Keratinocyte (primary cell): ENCODE measurements at places on chromosomes 16 and 17.

DNA sequence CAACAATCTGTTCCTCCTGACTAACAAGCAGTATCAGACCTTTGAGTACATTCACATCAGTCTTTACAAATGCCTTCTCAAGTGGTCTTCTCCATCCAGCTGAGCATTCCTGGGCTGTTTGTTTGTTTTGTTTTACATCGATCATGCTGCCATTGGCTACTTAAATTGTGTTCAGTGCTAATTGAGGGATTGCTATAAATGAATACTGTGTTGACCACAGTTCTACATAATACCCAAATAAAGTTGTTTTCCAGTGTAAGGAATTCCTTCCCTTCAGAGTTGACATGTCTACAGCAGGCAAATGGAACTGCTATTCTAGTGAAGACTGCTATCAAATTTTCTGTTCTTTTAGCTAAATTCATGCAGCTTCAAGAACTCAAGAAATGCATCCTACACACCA lies 3.2 kb downstream of the CDH8 start:
- DNase-seq = no peak

DNA sequence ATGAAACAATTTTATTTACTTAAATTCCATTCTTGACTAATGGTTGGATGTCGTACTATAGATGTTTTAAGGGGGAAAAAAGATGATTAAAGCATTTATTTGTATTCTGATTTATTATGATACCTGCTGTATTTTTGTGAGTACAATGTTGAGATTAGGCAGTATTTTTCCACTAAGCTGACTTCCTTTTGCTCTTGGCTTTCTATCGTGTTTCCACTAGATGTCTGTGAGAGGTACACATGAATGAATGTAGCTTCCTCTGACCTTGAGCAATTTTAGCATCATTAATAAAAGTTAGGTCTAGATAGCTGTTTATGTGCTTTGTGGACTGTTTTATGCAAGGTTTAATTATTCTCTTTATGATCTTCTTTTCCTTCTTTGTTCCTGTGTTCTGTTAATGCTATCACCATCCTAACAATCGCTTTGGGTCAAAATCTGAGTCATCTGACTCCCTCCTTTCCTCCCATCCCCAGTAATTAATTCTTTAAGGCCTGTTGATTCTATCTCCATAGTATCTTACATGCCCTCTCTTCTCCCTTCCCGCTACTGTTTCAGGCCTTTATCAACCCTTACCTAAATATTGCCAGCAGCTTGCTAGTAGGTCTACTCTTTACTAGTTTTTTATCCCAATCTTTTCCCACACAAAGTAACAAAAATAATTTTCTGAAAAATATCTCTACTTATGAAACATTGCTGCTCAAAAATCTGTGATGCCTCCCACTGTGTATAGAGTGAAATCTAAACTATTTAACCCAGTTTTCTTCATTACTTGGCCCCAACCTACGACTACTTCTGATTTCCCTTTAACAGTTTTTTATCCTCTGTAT lies 76.0 kb downstream of the VMP1 start:
- DNase-seq = no peak

GRCh38 chr17:82963104-82963950 lies 116.1 kb upstream of the METRNL start:
- no peak for DNase-seq

- no peak for DNase-seq
Measured at GRCh38 chr16:1487395-1488053, 1.2 kb downstream of the PTX4 start.

DNA sequence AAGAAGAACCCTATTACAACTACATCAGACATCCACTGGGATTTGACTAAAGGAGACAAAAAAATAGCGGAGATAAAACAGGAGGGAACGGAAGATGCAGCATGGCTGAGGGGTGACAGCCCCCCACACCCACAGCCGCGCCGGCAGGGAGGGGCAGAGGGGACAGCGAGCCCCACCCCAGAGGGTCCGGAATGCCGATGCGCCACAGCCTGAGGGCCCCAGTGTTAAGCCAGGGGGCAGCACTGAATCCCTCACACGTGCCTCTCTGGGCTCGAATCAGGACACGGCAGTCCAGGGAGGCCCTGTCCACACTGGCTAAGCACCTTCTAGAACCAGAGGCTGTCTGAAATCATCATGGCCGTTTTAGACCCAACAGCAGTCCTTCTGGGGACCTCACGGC lies 18.8 kb downstream of the MAP1LC3B start:
- no peak for DNase-seq

GRCh38 chr16:56493126-56493525 lies 26.7 kb downstream of the BBS2 start:
- DNase-seq = no peak

- DNase-seq = no peak
Measured at GRCh38 chr16:59111280-59111679, 377.2 kb upstream of the GOT2 start.

GRCh38 chr17:43383826-43384475 lies 14.8 kb upstream of the ARL4D start:
- no peak for DNase-seq

DNA sequence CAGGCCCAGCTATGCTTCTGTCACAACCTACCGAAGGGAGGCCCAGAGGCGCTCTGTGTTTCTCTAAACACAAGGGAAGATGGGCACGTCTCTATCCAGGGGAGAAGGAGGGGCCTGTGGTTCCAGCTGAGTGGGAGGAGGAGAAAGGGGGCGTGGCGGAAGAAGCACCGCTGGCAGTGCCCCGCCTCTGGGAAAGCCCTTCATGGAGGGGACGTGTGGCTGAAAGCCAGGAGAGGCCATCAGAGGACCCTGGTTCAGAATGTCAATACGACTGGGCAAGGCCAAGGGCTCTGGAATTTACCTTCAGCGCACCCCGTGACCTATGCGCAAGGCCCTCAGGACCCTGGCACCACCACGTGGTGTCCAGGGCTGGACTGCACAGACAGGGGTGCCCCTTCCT lies 12.3 kb upstream of the SLC38A8 start:
- no peak for DNase-seq

GRCh38 chr17:40550608-40551007 lies 14.7 kb downstream of the CCR7 start:
- DNase-seq = no peak

DNA sequence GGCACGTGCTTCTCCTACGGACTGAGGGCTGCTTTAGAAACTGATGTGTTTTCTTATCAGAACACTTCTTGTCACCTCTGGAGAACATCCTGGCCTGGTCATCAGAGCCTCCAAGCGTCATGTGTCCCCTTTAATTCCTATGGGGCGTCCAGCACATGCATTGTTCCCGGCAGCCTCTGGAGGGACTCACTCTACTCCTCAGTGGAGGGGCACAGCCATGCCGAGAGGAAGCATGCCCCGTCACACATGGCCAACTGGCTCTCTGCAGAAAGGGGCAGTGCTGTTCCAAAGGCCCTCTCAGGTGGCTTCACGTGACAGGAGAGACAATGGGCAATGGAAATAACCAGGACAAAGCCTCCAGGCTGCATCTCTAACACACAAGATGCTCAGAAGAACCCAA lies 31.8 kb downstream of the CDRT15L2 start:
- no peak for DNase-seq

- DNase-seq = no peak
Measured at GRCh38 chr16:3646348-3646920, 8.1 kb upstream of the DNASE1 start.

GRCh38 chr17:2011411-2012371 lies 13.4 kb downstream of the RTN4RL1 start:
- no peak for DNase-seq

- DNase-seq = no peak
Measured at GRCh38 chr16:48109475-48109874, 46.3 kb downstream of the ABCC12 start.

GRCh38 chr17:82767041-82767754 lies 15.3 kb downstream of the TBCD start:
- DNase-seq = no peak

DNA sequence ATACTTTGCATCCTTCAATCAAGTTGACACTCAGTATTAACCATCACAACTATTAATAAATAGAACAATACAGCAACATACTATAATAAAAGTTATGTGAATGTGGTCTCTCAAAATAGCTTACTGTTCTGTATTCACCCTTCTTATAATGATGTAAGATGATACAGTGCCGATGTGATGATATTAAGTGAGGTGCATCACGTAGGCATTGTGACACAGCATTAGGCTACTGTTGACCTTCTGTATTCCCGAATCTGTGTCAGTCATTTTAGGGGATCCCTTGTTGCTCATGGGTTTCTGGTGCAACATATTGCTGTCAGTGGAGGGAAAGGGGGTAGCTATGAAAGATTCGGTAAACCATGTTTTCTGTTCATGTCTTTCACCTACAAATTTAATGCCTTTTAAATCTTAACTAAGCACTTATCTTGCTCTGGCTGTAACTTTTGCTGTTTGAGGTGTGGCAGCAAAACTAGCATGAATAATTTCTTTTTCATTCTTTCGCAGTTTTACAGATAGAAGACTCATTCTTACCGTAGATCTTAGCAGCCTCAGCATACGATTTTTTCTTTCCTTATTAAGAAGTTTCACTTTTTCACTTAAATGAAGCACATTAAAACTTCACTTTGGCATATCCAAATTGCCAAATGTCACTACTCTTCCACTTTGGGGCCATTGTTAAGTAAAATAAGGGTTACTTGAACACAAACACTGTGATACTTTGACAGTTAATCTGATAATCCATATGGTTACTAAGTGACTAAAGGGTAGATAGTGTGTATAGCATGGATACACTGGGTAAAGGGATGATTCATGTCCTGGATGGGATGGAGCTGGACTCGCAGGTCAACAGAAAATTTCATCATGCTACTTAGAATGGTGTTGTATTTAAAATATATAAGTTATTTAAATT lies 29.6 kb downstream of the NFAT5 start:
- DNase-seq = no peak

DNA sequence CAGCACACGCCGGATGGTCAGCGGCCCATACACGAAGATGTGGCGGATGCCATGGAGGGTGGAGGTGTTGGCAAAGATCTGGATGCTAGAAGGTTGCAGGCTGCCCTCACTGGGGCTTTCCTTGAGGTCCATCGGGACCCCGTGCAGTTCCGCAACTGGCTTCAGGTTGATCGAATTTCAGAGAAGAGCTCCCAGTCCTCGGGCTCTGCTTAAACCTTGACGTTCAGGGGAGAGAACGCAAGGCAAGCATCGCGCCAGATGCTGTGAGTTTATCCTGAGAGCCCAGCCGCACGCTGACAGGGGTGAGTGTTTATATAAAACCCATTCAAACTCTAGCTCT lies 98.7 kb upstream of the CCL2 start:
- DNase-seq = no peak

- DNase-seq = no peak
Measured at GRCh38 chr16:31009894-31010584, 399 bp downstream of the STX1B start.

GRCh38 chr16:88967830-88968588 lies 9.0 kb downstream of the CBFA2T3 start:
- no peak for DNase-seq

GRCh38 chr17:80949451-80950421 lies 41.9 kb upstream of the CHMP6 start:
- no peak for DNase-seq

DNA sequence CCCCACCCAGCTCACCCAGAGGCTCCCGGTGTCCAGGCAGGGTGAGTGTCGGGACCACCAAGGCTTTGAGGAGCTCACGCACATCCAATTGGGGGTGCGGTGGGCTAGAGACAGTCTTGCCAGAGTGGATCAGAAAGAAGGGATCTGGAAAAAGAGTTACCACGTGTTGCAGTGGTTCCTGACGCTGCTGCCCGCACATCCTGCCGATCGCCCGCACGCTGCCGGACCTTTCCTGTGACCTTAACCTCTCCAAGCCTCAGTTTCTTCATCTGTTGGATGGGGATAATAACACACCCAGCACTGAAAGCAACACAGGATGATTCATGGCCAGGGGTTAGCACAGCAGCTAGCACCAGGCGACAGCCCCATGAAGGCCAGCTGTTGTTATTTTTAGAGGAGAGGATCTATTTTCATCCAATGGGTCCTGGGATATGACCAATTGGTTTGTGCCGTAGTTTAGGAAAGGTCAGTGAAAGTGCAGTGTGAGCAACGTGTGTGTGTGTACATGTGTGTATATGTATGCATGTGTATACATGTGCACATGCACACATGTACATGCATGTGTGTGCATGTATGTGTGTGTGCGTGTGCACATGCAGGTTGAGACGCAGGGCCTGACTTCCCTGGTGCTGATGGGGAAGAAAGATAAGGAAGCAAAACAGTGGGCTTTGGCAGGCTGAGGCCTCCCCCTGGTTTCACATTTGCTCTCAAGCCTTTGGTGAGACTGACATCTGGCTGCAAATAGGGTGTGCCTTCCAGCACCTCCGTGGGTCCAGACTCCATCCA lies 2.5 kb downstream of the ITGAX start:
- no peak for DNase-seq

- DNase-seq = no peak
Measured at GRCh38 chr16:86681031-86681756, 102.8 kb downstream of the FOXL1 start.

DNA sequence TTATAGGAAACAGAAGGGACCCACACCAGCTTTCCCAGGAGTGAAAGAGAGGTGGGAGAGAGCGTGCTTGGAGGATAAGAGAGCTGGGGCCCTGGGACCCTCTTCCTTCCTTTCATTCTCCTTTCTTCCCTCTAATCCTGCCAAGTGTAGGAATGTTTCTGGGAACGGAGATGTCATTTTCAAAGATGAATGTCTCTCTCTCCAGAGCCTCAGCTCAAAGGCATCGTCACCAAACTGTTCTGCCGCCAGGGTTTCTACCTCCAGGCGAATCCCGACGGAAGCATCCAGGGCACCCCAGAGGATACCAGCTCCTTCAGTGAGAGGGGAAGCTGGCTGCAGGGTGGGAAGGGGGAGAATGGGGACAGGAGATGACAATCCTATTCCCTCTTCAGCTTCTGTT lies 2.0 kb downstream of the FGF11 start:
- DNase-seq = no peak

DNA sequence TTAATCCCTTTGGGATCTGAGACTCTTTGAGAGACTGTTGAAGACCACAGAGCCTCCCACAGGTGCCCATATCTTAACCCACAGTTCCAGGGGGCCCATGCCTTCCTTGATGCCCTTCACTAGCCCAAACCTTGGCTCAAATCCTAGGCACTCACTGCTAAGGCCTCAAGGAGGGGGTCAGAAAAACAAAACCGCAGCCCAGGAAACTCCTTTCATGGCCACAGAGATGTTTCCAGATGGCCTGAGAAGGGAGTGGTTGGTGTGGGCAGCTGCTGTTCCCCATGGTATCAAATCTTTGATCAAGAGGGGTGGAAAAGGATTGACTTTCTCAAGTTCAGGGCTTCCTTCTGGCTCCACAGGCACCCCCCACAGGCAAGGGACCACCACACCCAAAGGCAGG lies 44.7 kb downstream of the CDH1 start:
- no peak for DNase-seq

DNA sequence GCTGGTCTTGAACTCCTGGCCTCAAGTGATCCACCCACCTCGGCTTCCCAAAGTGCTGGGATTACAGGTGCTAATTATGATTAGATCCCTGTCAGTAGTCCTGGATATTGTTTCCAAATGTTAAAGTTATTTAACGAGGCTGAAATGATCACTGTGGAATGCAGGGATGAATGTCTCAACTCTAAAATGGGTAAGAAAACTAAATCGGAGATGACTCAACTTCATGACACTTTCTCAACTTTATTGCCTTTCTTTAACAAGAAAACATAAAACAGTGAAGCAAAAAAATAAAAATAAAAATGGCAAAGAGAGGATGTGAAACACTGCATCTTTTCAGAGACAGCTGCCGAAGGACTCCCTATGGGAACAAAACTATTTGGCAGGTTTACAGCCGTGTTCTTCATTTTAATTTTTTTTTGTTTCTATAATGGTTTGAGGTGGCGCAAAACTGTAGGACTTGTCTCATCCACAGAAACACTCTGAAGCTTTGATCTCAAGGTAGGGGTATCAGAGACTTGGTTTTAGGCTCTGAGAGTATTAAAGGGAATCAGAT lies 382.0 kb downstream of the GRIN2A start:
- DNase-seq = no peak

- no peak for DNase-seq
Measured at GRCh38 chr17:62870552-62870971, 62.4 kb upstream of the MARCHF10 start.
